WERI-Rb-1 (cell line): ENCODE measurements at places on chromosomes 16 and 17.

DNA sequence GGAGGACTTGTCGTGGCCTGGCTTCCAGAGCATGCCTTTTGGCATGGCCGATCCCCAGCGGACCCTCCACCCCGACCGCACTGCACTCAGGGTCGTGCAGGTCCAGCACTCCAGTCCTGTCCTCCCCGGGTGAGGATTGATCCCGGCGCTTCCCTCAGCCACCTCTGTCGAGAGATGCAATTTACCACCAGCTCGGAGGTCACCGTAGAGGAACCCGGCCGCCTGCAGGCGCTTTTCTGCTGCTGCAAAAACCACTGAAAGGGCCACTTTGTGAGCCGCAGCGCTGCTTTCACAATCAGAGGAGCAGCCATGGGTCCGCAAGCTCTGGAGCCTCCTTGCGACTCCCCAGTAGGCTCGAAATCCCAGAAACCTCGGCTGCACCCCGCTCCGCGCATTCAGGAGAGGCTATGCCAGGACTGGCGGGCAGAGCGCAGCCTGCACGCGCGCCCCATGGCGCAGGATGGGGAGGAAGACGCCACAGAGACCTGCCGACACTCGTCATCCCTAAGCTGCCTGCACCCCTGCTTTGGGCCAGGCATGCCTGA, 134.2 kb downstream of the HS3ST2 start:
- no peak for DNase-seq

- no peak for DNase-seq
Observed at GRCh38 chr16:48150707-48151106, 5.1 kb downstream of the ABCC12 start.

- DNase-seq, result no peak
Observed at GRCh38 chr17:50966163-50966666, 100.1 kb upstream of the TOB1 start.

GRCh38 chr16:86575754-86576557, 2.4 kb upstream of the FOXL1 start:
- DNase-seq, result peak; percentile 72

DNA sequence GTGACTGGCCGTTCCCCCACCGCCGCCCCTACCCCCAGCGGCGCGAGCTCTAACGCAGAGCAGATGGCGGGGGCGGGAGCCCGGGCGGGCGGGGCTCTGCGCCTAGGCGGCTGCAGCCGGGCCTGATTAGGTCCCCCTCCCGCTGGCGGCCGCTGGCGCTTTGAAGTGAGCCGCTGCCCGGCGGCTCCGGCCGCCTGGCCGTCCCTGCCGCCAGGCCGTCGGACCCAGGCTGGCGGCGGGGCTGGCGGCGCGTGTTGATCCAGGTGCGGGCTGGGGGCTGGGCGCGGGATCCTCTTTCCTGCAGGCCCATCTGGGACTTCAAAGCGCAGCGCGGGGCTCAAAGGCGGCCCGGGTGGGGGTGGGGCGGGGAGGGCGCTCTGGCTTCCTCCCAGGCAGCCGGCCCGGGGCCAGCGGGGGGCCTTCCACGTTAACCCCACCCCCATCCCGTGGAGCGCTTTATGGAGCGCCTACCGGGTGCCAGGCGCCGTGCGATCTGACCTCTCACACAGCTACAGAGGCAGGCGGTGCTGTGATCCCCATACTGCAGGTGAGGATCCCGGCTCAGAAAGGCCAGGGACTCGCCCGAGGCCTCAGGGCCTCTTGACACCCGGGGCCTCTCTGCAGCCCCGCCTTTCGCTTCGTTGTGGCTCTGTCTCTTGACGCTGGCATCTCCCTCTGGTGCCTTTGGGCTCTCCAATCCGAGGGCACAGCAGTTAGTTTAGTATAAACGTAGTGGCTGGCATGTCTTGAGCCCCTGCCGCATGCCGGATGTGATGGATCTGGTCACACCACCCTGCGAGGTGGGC, 80.0 kb upstream of the NKD1 start:
- peak; percentile 91 for DNase-seq

DNA sequence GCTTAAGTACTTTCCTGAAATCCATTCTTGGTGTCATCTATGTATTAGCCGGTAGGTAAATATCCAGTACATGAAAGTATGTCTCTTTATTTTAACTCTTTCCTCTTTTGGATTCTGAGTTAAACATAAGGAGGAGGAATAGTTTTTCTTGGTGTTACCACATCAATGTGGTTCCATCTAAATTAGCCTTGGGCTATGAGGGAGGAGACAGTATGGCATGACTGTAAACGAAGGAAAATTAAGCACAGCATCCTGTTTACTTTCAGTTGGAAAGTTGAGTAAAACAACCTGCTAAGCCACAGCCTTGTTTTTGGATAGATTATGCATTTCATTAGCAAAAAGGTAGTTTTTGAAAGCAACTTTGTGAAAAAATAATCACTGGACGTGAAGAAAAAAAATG, 693.0 kb upstream of the SOX9 start:
- no peak for DNase-seq

DNA sequence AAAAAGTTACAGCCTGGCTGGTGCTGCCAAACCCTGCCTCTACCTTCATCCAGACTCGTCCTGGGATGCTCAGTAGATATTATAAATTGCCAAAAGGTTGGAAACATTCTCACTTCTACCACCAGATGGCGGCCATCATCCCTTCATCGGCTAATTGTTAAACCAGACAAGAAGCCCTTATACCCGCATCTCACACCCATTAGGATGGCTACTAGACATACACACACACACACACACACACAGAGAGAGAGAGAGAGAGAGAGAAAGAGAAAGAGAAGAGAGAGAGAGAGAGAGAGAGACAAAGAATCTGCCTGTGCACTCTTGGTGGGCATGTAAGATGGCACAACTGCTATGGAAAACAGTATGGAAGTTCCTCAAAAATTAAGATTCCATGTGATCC, 15.0 kb upstream of the SCIMP start:
- DNase-seq, result peak; percentile 65

DNA sequence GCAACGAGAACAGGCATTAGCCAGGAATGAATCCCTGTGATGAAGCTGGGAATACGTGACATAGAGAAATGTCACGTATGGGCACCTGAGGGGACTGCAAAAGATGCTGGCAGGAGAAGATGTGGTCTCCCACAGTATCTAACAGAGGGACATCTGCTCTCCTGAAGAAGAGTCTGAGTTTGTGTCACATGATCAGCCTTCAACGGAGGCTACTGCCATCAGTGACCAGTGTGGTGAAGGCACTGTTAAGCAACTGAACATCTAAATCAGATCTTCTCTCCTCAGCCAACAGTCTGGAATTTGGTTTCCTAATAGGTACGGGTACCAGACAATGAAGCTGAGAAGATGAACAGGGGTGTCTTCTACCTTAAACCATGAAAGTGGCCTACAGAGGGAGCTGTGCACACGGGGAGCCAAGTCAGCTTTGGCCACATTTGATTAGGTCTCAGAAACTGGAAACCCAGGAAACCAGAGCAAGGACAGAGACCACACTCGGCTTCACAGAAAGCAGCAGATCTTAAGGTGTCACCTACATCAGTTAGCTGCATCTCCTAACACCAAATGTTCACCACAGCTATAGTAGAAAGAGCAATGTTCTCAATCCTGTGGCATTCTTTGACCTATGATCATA, 41.8 kb downstream of the BRD7 start:
- no peak for DNase-seq

- no peak for DNase-seq
Observed at GRCh38 chr16:85289760-85290625, 177.7 kb upstream of the CIBAR2 start.

GRCh38 chr16:11257131-11257938, 1.3 kb upstream of the SOCS1 start:
- peak; percentile 84 for DNase-seq

DNA sequence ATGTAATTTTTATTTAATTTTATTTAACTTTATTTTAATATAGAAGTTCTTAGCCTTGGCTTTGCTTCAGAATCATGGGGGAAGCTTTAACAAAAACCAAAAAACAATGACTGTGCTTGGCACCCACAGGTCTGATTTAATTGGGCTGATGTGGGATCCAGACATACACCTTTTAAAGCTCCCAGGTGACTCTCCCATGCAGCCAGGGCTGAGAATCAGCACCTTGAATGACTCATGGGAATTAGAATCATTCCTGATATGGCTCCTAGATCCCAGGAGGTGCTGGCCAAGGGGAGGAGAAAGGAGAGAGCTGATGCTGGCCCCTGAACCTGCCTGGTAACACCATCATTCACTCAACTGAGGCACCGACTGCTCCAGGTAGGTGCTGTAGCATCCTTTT, 240.7 kb downstream of the PARN start:
- no peak for DNase-seq

DNA sequence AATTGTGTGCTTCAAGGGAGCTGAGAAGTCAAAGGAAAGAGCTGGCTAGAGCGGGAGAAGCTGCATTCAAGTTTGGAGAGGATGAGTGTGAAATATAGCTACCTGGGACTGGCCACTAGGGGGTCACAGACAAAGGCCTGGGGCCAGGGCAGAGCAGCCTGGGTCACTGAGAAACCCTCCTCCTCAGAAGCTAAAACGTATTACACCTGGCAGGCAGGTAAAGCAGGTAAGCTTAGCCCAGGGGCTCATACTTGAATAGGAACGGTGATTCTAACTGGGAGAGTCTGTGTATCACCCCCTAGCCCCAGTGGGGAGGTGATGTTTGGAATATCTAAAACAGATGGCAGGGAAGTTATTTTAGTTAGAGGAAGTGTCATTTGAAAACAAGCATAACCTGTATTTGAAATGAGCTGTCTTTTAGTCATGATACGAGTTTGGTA, 6.8 kb downstream of the KRT37 start:
- no peak for DNase-seq

- no peak for DNase-seq
Observed at GRCh38 chr16:58467905-58468304, 32.0 kb upstream of the NDRG4 start.

DNA sequence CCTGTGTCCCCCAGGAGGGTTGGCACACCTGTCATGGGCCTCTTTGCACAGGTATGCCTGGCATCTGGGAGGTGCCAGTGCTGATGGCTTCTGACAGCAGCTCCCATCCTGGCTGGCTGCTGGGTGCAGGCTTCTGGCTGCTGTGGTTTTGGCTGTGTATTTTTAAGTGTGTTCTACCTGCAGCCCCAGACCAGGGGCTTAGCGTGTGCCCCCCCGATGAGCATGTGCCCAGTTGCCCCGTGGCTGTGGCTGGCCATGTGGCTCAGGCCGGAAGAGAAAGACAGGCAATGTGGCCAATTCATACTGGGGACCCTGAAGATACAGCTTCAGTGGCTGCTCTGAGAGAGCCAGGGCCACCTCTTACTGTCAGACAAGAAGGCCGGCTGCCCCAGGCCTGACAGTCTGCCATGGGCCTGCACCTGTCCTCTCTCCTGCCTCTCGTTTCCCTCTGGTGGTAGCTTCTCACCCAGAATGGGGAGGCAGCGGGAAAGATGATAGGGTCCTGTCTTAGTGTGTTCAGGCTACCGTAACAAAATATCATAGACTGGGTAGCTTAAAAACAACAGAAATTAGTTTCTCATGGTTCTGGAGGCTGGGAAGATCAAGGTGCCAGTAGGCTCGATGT, 37.6 kb upstream of the LGALS9 start:
- no peak for DNase-seq

DNA sequence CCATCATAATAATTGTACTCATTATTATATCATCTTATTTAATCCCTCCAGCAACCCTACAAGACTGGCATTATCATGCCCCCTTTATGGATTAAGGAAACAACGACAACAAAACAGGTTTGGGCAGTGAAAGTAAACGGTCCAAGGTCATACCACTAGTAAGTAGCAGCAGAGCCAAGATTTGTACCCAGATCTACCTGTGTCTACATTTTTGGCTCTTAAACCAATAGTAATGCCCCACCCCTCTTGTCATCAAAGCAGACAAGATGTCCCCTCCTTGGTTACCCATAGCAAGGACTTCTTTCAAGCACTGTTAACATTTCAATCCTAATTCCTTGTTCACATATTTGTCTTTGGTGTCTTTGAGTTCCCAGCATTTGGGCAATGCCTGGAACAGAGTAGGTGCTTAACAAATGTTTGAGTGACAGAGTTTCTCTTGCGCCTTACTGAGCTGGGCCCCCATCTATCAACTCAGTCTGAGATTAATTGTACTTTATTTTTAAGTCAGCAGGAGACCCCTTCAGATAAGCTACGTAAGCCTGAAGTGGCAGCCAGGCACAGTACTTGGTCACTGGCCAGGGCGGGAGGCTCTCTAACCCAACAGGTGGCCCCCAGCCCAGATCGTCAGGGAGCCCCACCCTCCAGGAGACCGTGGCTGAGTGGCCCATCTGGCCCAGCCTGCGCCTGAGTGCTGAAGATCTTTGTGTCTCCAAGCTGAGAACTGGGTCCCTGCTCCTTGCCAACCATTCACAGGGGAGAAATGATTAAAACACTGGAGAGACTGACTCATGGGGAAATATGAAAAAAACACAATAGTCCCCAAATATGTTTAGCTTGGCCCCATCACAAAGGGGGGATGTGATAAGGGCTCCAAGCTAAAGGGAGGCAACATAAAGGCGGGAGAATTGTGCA, 75.8 kb downstream of the AXIN2 start:
- peak; percentile 21 for DNase-seq

GRCh38 chr16:8660841-8661301, 13.5 kb upstream of the ABAT start:
- peak; percentile 69 for DNase-seq

DNA sequence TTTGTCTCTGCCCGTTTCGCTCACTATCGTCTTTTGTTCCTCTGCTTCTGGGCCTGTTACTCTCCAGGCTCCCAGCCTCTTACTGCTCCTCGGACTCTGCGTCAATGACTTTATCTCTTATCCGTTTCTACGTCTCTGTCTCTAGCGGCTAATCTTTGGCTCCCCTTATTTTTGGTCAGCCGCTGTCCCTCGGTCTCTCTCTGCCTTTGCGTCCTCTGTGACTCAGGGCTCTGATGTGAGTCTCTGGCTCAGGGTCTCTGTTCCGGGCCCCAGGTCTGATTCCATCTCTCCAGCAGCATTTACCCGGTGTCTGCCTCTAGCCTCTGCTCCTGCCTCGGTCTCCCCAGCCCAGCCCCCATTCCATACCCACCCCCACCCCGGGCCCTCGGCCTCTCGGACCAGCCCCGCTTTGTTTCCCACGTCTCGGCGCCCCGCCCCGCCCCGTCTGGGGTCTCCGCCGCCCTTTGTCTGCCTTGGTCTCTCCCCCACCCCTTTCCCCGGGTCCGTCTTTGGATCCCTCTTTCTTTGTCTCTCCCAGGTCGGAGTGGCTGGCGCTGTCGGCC, 547 bp upstream of the ZNF48 start:
- no peak for DNase-seq

- DNase-seq, result no peak
Observed at GRCh38 chr17:73210002-73210678, 17.3 kb downstream of the COG1 start.
